ENCODE measurements at places on chromosomes 6 and 20. TPM values are rescaled to one million over a fixed set of nuclear protein-coding genes. Genes with fewer than 3 reads are reported as not detected.

- peak; percentile 84 for DNase-seq
Observed at GRCh38 chr6:7691675-7692452, 34.0 kb upstream of the BMP6 start.

DNA sequence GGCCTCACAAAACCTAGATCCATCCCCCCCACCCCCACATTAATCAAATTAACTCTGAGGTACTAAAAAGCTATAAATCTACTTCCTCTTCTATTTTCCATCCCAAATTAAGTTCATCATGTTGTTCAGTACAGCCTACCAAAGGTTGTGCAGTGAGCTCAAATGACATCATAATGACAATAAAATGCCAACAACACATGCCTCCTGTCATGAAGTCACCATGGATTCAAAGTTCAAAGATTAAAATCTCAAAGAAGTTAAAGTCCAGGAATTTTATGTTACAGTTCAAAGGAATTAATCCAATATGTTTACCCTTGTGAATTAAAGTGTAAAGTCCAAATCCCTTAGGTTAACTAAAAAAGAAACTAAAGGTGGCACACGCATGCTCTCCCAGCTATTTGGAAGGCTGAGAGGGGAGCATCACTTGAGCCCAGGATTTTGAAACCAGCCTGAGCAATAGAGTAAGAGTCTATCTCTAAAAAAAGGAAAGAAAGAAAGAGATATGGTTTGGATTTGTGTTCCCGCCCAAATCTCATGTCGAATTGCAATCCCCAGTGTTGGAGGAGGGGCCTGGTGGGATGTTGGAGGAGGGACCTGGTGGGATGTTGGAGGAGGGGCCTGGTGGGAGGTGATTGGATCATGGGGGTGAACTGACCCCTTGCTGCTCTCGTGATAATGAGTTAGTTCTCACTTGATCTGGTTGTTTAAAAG lies 25.7 kb upstream of the SIRT5 start:
- no peak for DNase-seq

Gene SRSF12
- 0.21 TPM for total RNA-seq

Gene HNF4A
- 0.05 TPM for total RNA-seq
